Stimulated activated CD4-positive, alpha-beta T cell treated with anti-CD3 and anti-CD28 coated beads, Interleukin-1b, Interleukin-23, amount 100 ng/mL, for 1 hour (primary cell): ENCODE measurements at places on chromosomes 2 and 18.

DNA sequence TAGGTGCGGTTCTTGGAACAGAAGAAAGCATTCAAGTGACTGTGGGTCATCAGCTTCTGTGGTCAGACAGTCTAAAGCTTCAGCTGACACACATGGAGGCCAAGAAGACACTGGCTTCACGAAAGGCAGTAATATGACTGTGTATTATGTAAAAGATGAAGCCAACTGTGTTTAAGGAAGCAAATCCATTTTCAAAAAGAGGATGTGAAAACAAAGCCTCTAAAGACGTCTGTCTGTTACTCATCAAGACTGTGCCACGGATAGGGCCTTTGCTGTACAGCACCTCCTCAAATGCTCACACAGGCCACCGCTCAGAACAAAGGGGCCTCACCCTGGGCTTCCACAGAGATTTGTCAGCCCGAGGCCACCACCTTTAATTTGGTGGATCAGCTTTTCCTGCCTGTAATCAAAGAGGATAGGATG lies 21.1 kb upstream of the TMEM163 start:
- no peak for DNase-seq

- no peak for DNase-seq
Observed at GRCh38 chr18:23387265-23387664, 65.8 kb upstream of the RIOK3 start.

GRCh38 chr2:11784747-11785610 lies 38.5 kb downstream of the LPIN1 start:
- peak; percentile 20 for DNase-seq

DNA sequence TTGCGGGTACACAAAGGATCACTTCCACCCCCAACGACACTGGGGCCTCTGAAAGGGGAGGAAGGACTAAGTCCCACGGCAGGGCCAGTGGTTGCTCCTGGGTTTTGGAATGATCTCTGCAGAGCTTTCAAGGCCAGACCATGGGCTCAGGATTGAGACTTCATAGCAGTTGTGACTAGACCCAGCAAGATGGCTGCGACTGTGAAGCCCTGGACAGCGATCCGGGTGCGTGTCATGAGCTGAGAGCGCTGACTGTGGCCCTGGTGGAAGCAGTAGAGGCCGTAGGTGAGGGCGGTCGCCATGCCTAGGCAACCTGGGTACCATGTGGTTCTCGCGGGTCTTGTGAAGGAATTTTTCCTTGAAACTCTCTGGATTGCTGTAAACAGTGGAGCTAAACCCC lies 27.3 kb downstream of the NCL start:
- DNase-seq: no peak

- DNase-seq: no peak
Observed at GRCh38 chr2:206647985-206648384, 5.7 kb downstream of the FAM237A start.
